ENCODE measurements at places on chromosomes 13 and 19.

GRCh38 chr13:101416181-101417042 is at the start of gene NALCN:
NALCN (minus strand) TSS chr13:101416508; CDS start chr13:101399126, 17,382 bp downstream.
- DNase-seq = no peak

DNA sequence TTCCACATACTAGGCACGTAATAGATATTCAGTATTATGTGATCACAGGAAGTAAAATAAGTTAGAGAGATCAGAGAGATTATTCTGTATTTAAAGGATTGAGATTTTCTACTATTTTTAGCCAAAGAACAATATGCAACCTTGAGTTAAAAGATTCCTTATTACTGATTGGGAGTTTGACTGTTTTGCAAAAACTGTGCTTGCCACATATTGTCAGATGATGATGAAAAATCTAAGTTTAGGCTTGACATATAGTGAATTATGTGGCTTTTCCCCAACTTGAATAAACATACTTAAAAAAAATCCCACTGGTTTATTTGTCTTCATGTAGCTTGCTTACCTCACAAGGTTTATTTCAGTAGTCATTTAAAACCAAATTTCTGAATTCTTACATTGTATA is 194.4 kb downstream of the KCNRG start:
- DNase-seq = no peak

DNA sequence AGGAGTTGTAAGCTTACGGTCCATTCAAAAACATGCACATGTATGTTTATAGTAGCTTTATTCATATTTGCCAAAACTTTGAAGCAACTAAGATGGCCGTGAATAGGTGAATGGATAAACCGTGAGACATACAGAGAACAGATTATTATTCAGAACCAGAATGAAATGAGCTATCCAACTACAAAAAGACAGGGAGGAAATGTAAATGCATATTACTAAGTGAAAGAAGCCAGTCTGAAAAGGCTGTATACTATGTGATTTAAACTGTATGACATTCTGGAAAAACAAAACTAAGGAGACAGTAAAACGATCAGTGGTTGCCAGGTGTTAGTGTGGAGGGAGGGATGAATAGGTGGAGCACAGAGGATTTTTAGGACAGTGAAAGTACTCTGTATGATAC is 19.9 kb downstream of the NDFIP2 start:
- DNase-seq = no peak

- no peak for DNase-seq
These were observed 27.9 kb downstream of the UGGT2 start for GRCh38 chr13:96025283-96025682.

DNA sequence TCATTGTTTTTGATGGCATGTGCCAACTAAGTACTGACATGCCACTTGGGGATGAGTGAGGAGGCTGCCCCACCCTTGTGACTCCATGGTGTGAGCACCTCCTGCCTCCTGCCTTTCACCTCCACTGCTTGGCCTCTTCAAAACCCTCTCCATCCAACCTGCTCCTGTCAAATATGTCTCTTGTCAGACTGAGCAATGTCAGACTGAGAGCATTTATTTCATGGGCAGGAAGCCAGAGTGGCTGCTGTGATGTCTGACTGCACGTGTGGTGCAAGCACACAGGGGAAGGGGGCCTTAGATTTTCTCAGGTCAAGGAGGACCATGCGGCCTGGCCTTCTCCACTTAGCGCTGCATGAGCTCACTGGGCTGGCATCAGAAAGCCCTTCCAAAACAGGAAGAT is 68.3 kb downstream of the STARD13 start:
- no peak for DNase-seq

DNA sequence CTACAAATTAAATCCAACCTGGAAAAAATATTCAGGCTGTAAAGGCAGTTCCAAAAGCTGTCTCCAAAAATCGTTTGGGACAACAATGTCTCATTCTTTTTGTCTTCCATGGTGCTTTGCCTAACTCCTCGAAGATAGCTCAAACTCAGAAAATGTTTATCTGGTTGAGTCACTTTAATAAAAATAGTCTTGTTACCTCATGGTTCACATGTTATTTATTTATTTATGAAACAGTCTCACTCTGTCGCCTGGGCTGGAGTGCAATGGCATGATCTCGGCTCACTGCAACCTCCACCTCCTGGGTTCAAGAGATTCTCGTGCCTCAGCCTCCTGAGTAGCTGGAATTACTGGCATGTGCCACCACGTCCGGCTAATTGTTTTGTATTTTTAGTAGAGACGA is 4.9 kb upstream of the BRD4 start:
- no peak for DNase-seq
